ENCODE measurements at places on chromosomes 7 and 10.
A peak's percentile ranks its signal among the peaks of the same experiment; 100 is the strongest.

GRCh38 chr7:79723833-79724618 is 270.6 kb upstream of the MAGI2 start:
- DNase-seq = no peak

DNA sequence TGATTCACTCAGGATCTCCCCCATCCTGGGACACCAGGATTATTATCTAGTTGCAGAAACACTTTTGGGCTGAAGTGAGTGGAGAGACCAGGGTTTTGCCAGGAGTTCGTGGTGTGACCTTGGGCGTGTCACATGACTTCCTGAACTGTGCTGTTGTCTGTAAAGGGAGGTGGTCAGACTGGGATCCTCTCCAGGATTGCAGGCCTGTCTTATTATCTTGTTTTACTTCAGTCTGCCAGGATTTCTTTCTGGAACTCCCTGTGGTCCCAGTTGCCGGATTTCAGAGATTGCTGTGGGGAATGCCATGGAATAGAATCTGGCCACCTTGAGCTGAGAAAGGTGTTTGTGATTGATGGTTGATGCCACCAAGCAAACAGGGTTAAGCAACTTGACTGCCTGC is 35.8 kb downstream of the CRCP start:
- DNase-seq = no peak

DNA sequence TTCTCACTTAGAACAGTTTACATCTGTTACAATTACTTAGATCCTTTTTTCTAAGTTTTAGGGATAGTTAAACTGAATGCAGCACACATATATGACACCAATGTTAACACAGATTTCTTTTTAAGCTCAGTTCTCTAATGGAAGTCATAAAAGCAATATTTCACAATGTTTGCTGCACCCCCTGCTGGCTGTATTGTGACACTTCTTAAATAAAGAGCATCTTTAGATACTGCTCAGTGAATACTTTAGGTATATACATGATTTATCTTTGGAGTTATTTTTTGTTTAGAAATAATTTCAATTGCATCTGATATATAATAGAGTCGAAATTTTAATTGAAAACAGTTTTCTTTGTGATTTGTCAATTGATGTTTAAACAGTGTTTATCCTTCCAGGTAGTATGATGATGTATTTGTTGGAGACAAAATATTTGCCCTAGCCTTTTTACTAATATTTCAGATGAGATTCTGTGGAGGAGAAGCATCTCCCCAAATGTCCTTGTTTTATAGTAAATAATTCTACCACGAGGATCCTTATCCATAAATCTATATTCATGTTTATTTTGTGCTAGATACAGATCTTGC is 174.4 kb downstream of the ST7 start:
- DNase-seq = peak; percentile 24

DNA sequence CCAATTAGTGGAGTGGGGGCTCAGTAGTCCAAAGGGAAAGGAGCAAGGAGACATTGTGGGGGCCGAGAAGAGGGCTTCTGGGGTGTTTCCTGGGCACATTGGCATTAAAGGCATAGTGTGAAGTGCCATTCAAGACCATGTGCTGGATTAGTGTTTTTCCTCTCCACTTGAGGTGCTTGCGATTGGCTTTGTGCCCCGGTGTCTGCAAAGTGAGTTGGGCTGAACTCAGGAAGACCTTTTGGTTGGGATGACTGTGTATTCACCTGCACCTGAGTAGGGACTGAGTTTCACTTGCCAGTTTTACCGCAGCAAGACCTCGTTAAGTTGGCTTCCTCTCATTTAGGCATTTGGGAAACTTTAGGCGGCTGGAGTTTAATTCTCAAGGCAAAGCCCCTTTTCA is 73.0 kb downstream of the TCF7L2 start:
- no peak for DNase-seq

DNA sequence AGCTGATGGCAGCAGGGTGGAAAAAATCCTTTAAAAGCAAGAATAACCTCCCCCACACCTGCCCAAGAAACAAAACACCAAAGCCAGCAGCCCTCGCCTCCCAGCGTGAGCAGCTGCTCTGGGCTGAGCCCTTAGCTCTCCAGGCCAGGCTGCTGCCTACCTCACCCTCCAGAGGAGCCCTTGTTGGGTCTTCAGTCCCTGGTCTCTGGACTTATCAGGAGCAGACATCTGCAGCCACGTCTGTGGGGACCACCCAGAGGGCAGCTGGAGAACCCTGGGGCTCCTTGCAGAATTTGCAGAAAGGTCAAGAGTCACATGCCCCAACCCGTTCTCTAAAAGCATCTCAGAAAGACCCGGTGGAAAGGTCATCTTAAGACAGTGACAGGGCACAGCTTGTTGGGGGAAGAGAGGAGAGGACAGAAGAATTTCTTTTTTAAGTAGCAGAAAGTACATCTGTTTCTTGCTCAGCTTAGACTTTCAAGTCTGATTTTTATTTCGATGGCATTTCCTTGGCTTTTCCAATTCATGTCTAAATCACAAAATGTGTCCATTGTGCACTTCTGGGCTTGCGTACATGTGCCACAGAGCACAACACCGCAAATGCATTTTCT is 425.7 kb upstream of the NFE2L3 start:
- DNase-seq = no peak

GRCh38 chr7:45461026-45461425 is 113.1 kb upstream of the ADCY1 start:
- DNase-seq = no peak

DNA sequence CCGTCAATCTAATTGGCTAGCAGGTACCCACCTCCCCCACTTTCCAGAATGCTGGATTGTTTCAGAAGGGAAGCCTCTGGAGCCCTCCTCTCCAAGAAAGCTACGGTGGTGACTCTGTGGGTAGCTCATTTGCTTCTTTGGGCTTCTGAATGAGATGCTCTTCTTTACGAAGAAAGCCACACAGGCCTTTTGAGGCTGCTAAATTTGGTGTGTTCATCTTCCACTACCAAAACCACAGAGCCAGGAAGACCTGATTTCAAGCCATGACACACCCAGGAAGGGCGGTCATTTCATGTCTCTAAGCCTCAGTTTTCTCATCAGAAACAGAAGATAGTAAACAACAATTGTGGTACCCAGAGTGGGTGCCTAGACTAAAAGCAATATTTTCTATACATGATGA is 901.2 kb downstream of the KCNMA1 start:
- no peak for DNase-seq

DNA sequence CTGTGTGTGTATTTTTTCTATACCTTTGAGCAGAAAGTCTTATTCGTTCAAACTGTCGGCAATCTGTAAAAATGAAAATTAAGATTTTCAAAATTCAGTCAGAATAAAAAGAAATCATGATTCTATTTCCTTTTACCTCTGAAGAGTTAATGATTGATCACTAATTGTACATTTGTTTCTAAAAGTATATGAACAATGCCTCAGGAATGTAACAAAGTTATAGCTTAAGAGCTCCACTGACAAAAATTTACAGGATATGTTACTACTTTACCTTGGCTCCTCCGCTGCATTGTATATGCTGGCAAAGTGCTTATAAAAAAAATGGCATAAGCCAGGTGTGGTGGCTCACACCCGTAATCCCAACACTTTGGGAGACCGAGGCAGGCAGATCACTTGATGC is 225.7 kb downstream of the VTI1A start:
- no peak for DNase-seq

- DNase-seq = no peak
Observed at GRCh38 chr10:124072106-124072505, 21.3 kb downstream of the CHST15 start.

DNA sequence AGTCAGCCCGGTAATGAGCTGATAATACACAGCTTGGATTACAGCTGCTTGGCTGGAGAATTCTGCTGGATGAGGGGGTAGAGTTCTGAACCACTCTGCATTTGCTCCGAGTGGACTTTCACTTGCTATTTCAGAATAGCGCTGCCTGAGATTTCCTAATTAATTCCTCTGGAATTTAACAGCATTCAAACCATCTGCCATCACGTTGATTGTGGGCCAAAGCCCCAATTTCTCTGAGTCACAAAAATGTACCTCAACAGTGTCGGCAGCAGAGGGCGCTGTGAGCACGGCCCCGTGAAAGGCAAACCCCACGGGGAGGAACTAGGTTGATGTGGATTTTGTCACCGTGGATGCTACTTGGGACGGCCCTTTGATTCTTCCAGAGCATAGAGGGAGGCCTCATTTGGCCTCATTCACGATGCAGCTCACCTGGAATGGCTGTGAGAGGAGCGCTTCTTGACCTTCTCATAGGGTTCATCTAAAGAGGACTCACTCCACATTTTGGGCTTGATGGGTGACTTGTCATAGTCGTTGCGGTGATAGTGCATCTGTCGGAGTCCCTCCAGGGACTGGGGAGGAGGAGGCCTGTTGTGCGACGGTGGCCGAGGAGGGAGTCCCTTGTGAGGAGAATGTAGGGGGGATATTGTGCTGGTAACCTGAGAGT is 73.3 kb downstream of the PRPF18 start:
- peak; percentile 67 for DNase-seq

DNA sequence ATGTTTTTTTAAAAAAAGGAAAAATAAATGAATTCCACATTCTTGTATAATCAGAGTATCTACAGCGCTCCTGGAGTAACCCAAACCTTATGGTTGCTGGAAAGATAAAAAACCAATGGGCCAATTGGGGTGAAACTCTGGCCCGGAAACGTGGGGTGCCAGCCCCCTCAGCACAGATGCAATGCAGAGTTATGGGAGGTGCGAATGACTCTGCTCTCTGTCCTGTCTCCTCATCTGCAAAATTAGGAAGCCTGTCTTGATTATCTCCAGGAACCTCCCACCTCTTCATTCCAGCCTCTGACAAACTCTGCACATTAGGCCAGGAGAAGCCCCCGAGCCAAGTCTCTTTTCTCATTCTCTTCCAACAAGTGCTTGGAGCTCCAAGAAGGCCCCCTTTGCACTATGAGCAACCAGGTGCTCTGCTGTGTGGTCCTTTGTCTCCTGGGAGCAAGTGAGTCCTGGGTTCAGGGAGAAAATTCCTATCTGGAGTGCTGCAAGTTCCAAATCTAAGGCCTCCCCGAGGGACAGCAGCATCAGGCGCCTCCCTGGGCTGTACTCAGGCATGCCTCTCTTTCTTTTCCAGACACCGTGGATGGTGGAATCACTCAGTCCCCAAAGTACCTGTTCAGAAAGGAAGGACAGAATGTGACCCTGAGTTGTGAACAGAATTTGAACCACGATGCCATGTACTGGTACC is 130.5 kb upstream of the PRSS1 start:
- no peak for DNase-seq

DNA sequence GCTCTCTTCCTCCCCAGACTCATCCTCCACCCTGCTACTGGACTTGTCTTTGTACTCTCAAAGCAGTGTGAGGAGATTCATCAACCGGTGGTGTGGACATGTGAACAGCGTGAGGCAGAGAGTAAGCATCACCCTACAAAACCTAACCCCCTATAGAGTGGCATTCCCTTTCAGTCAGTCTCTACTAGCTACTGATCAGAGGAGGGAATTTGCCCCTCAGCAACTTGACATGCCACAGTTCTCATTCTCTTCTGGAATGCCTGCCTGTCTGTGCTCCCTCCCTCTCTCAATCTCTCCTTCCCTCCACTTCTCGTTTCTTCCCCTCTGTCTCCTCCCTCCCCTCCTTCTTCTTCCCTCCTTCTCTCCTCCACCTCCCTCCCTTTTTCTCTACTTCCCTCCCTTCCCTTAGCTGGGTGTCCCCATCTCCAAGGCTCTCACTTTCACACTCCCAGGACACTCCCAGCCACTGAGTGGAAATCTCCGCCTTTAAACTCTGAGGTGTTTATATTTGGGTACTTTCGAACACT is 24.6 kb downstream of the H2AZ2 start:
- no peak for DNase-seq

GRCh38 chr10:113555751-113556150 is 2.9 kb downstream of the HABP2 start:
- no peak for DNase-seq

GRCh38 chr10:131810036-131810804 is 90.6 kb upstream of the PPP2R2D start:
- DNase-seq = no peak

GRCh38 chr7:150377196-150377595 is 1.9 kb upstream of the ZNF775 start:
- DNase-seq = no peak

DNA sequence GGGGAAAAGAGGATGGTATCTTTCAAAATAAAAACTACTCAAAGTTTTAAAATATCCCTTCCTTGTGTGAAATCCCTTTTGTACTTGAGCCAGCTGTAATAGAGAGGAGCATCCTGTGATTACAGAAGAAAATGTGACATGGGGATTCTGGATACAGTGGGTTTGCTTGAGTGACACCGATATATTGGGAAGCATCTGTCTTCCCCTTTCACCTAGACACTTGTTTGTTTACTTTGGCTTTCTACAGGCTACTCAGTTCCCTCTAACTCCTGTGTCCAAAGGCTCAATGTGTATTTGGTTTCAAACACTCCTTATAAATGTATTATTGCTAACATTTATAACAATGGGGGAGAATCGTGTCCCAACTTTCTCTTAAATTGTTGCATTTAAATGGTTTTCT is 24.4 kb downstream of the CPED1 start:
- DNase-seq = no peak

DNA sequence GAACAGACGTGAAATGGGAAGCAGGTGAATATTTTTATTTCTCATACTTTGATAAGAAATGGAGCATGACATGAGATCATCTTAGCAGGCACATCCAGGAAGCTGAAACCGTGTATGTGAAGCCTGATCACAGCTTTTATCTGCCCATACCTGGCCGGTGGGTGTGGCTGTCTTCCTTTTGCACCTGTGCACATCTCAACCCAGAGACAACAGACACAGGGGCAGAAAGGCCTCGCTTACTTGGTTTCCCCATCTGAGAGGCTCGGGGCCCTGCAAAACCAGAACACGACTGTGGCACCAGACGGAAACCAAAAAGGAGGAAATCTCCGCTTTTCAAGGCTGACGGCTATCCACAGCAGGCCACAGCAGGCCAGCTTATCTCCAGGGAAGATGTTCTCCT is 116.4 kb downstream of the TCERG1L start:
- no peak for DNase-seq

- DNase-seq = no peak
Observed at GRCh38 chr10:99470327-99470726, 39.9 kb upstream of the GOT1 start.

GRCh38 chr7:30926313-30926712 is 14.7 kb downstream of the AQP1 start:
- DNase-seq = no peak

DNA sequence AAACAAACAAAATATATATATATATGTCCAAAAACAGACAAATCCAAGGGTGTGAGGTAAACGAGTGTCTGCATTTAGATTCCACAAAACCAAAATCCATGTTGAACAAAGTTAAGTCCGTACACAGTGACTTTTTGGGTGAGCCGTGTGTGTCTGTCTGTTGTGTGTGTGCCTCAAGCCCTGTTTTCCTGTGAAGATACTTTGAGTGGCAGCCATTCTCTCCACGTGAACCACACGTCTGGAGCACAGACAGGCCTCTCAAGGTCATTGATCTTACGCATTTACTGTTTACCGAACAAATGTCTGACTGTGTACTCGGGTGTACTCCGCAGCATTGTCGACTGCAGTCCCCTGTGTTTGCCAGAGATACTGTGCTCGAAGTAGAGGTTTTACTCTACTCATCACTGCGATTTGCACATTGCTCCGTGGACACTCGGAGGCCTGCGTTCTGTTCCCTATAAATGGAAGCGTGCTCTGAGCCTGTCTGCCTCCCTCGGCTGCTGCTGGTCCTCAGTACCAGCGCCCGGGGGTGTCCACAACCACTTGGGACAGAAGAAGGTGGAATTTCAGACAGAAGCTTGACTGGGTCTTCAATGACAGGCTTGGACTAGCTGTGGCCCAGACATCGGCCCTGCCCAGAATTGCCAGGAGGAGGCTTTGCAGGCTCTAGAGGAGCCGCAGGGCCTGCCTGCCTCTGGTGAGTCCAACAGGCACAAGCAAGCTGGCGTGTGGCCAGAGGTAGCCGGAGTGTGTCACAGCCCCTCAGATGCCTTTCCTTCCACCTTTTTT is 22.1 kb downstream of the CYP17A1 start:
- DNase-seq = no peak

Measured in stimulated activated CD4-positive, alpha-beta T cell treated with anti-CD3 and anti-CD28 coated beads, Interleukin-4, amount 100 ng/mL, for 4 hours (primary cell).